ENCODE measurements at places on chromosomes 13 and 19.

GRCh38 chr13:97885641-97886040 lies 67.8 kb upstream of the IPO5 start:
- DNase-seq = no peak

DNA sequence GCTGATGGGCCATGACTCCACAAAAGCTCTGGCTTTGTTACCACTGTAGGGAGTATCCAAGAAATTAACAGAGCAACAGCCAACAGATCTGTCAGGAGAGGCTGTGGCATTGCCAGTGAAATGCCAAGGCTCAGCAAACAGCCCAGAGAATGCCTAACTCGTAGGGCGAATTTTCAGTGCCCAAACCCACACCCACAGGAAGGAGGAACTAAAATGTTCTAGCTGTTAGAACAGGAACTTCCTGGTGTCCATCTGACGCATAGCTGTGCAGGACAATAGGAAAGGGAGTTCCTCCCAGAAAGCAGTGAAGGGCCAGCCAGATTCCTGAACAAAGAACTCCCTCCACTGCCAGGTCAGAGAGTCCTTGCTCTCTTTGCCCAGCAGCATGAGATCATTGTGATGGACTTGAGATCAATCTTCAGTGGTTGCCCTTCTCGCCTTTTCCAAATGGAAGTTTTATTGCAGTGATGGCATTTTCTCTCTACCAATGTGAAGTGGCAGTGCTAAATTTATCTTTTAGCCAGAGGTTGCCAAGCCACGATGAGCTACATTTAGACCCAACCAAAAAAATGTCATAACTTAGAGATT lies 224.2 kb upstream of the STARD13 start:
- no peak for DNase-seq

DNA sequence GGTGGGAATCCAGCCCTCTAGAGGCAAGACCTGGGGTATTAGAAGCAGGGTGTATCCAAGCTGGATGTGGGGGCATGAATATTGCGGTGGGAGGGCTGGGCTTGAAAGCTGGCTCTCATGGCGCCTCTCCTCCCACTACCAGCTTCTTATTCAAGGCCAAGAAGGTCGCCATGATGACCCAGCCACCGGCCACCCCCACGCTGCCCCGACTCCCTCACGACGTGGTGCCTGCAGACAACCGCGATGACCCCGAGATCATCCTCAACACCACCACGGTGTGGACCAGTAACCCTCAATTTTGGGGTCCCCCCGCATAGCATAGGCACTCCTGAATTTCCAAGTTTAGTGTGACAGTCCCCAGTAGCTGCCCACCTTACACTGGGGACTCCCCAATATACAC lies 41.7 kb downstream of the RYR1 start:
- DNase-seq = no peak

GRCh38 chr13:95246292-95247082 lies 54.8 kb downstream of the ABCC4 start:
- no peak for DNase-seq

GRCh38 chr13:99585609-99586008 lies 84.3 kb downstream of the TM9SF2 start:
- DNase-seq = no peak

GRCh38 chr13:110661256-110661655 lies 44.7 kb downstream of the CARS2 start:
- DNase-seq = no peak

GRCh38 chr13:30898678-30899241 lies 7.3 kb upstream of the MEDAG start:
- peak; percentile 98 for DNase-seq

DNA sequence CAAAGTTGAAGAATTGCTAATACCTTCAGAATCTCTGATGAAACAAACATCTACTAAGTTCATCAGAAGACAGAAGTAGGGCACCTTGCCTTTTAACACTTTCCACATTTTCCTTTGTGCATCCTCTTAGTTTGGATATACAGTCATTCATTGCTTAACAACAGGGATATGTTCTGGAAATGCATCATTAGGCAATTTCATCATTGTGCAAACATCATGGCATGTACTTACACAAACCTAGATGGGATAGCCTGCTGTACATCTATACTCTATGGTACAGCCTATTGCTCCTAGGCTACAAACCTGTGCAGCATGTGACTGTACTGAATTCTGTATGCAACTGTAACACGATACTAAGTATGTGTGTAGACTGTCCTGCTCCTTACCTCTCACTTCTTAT lies 169.8 kb downstream of the SUCLA2 start:
- DNase-seq = no peak

DNA sequence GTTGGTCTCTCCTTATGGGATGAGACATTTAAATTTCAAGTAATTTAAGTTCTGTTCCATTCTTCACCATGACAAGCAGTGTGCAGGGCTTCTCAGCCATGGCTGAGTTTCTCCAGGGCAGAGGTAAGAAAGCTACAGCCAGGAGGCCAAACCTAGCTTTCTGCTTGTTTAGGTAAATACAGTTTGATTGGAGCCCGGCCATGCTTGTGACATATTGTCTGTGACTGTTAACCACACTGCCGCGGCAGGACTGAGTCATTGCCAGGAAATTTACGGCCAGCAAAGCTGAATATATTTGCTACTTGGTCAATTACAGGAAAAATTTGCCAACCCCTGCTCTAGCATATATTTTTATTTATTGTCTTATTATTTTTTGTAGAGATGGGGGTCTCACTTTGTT lies 10.7 kb downstream of the NLRP8 start:
- DNase-seq = no peak

- DNase-seq = no peak
Observed at GRCh38 chr13:107767119-107767518, 448.2 kb downstream of the LIG4 start.

DNA sequence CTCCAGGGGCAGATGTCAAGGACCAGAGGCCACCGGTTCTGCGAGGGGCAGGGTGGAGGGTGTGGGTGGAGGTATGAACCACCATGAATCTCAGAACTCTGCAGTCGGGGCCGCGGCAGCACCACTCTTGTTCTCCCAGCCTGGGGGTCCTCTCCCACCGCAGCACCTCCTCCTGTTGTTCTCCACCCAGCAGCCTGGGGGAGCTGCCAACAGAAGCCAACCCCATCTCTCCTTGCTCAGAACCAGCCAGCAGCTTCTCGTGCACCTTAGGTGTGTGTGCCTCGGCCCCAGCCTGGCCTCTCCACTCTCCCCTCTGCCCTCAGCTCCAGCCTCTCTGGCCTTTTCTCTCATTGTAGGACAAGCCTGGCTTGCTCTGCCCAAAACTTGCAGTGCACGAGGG lies 31.9 kb upstream of the CCNE1 start:
- no peak for DNase-seq

DNA sequence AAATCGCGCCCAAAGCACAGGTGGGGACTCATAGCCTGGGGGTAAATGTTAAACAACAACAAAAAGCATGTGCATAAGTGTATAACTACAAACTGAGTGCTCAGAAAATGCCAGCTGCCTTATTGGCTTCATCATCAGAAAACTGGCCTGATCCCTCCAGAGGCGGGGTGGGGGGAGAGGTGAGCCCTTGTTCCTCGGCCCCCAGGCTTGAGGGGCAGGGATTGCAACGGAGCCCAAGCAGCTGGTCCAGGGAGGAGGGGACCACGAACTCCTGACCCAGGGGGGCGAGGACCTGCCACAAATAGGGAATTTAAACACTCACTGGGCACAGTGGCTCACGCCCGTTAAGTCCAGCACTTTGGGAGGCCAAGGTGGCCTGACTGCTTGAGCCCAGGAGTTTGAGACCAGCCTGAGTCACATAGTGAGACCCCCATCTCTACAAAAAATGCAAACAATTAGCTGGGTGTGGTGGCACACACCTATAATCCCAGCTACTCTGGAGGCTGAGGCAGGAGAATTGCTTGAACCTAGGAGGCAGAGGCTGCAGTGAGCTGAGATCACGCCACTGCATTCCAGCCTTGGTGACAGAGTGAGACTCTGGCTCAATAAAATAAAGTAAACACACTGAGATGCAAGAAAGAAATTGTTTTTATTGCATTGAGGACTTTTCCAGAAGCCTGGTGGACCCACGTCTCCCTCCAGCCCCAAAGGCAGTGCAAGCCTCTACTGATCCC lies 8.7 kb downstream of the SIRT6 start:
- DNase-seq = no peak

- no peak for DNase-seq
Observed at GRCh38 chr13:111518161-111518792, 197.8 kb downstream of the TEX29 start.

DNA sequence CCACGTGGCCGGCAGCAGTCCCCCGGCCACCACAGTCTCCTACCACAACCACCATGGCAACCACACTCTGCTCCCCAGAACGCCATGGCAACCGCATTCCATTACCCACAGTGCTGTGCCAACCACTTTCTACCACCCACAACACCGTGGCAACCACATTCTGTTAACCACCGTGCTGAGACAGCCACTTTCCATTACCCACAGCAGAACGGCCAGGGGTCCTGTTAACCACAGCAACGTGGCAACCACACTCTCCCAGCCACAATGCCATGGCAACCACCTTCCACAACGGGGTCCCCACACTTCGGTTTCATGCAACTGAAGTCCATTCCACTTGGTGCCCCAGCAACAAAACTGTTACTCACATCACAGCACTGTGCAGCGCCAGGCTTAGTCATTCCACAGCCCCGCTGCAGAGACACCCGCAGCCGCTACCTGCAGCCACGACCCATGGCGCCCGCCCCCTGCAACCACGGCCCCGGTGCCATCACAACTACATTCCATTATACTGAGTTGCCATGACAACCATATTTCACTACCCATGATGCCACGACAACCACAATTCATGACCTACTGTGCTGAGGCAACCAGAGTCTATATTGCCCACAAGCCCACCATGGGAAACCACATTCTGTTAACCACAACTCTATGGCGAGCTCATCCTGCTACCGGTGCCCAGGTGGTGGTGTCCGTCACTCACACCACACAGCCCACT lies 10.0 kb downstream of the DPF1 start:
- no peak for DNase-seq

GRCh38 chr13:20497006-20497775 lies 28.5 kb downstream of the CRYL1 start:
- DNase-seq = no peak
